ENCODE measurements at places on chromosomes 2 and 18.

DNA sequence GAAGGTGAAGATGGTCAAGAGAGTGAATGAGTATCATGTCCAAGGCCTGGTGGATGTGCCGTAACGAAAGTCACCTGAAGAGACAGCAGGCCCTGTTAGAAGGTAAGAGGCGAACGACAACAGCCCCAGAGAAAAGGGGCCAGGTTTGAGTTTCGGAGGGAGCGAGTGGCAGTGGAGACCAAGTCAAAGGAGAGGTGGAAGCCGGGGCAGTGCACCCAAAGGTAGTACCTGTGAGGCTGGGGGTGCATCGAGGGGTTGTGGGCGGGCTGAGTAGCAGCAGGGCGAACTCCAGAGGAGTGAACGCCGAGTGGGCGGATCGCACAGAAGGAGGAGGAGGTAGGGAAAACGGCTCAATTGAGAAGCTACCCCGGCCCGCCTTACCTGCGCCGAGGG lies 358 bp downstream of the USP37 start:
- DNase-seq = no peak

DNA sequence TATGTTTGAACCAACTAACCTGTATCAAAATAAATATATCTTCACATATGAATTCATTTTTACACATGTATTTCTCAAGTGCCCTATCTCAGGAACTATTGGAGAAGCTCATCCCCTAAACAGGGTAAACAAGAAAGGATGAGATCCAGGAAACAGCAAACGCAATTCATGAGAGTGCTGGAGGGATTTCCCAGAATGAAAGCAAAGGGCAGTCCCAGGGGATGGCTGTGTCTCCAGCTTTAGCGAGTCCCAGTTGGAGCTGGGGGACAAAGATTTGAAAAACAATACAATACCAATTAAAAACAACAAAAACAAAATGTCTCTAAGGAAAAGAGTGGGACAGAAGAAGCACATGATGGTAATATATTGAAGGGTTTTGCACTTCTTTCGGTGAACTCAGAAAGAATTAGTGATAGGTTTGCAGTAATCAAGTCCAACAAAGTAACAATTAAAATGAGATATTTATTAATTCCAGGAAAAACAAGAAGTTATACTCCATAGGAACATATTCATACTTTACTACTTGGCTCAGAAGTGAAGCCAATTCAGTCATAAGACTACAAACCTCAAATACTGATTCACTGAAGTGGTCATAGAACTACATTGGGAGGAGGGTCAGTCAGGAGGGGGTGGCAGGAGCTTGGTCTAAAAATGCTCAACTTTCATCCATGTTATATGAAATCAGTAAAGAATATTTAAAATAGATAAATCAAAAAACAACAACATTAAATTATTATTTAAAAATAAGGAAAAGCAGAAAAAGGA lies 73.1 kb upstream of the PDE1A start:
- DNase-seq = no peak

DNA sequence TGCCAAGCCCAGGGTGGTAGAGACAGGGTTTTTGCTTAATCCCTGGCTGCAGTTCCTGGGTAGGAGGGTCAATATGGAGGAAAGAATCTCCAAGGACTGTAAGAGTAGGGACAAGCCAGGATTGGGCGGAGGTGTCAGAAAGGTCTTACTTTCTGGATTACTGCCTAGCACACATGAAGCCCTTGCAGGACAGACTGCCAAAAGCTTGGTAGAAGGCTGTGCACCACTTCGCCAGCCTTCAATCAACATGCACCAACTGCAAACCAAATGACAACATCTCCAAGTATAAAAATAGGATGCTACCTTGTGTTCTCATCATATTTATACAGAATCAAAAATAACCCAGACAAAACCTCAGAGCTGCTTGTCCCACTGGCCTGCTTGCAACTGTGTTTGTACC lies 3.7 kb downstream of the ZNF142 start:
- no peak for DNase-seq

- no peak for DNase-seq
Observed at GRCh38 chr2:78601113-78601512, 424.4 kb upstream of the REG3G start.

- DNase-seq = no peak
Observed at GRCh38 chr2:23518481-23519333, 133.7 kb downstream of the KLHL29 start.

GRCh38 chr2:125730921-125731320 lies 925.0 kb upstream of the GYPC start:
- no peak for DNase-seq

DNA sequence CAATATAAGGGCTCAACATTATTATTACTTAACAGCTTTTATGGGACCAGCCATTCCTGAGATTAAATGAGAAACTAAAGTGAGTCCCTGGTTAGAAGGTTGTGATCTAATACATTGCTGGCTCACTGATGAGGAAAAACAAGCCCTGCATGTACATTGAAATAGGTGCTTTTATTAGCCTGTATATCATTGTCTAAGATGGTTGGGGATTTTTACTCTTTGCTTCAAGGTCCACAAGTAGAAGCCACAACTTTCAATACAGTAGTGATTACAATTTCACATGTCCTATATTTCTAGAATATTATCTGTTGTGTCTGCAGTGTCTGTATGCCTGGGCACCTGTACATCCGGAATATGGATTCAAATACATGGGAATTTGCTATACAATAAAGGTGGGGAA lies 104.1 kb upstream of the FZD5 start:
- no peak for DNase-seq

DNA sequence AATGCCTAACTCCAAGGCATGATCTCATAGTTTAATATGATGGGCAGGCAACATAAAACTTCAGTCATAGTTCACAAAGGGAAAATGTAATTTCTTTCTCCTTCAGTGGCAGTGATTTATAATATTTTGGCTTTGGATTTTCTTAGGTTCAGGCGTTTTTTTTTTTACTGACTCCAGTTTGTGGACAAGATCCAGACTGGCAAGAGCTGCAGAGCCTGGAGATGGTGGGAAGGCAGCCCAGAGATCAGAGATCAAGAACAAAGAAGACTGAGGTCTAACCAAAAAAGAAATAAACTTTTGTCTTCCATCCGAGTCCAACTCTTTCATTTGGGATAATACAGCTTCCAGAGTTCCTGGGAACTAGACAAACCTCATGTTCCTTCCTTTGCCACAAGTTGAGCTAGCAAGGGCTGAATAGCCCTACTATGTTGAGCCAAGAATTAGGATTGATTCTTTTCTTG lies 215.3 kb upstream of the SETBP1 start:
- no peak for DNase-seq

DNA sequence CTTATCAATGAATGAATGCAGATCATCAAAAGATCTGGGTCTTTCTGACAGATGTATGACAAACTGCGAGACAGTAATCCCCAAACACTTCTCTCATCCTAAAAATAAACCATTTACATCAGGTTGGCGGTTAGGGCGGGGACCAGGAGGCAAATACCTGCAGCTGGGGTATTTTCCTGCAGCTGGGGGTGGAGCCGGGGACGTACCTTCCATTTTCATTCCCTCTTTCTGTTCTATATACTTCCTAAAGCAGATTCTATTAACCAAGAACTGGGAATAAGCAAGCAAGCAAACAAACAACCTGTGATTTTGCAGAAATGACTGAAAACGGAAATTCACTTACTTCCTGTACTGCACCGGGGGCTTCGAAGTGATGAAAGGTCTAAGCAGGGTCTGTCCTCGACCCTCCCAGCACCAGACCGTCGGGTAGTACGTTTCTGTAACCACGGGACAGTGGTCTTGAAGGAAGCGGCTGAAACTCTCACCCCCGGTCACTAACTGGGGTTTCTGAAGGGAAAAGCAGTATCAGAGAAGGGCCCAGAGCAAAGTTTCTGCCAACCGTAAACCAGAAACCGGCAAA lies 1.2 kb downstream of the ABHD3 start:
- no peak for DNase-seq

GRCh38 chr2:159035790-159036411 lies 67.5 kb downstream of the TANC1 start:
- no peak for DNase-seq

- no peak for DNase-seq
Observed at GRCh38 chr2:165877565-165878550, 75.7 kb downstream of the TTC21B start.

DNA sequence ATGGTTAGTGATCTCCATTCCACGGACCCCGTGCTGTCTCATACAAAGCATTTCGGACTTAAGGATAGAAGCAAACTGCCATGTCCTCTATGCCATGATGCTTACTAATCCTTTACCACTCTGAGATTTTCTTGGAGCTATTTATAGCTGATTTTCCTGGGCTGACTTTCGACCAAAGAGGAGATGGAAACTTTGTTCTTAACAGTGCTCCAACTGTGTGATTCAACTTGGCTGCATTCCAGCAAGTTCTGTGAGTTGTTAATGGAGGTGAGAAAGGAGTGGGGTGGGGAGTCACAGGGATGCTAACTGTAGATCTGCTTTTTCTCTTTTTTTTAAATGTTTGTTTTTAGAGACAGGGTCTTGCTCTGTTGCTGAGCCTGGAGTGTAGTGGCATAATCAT lies 45.5 kb upstream of the MSH2 start:
- DNase-seq = no peak

DNA sequence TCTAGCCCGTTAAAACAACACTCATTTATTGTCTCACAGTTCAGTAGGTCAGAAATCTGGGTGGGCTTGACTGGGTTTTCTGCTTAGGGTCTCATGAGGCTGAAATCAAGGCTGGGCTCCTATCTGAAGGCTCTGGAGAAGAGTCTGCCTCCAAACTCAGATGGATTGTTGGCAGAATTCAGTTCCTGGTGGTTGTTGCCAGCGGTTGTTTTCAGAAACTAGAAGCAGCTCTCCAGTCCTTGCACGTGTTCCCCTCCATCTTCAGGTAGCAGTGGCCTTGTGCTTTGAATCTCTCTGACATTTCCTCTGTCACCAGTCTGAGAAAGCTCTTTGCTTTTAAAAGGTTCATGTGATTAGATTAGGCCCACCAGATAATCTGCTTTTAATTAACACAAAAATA lies 20.1 kb upstream of the FN1 start:
- no peak for DNase-seq

- DNase-seq = no peak
Observed at GRCh38 chr2:76984359-76984758, 537.8 kb downstream of the LRRTM4 start.

GRCh38 chr2:168348076-168348475 lies 100.7 kb upstream of the STK39 start:
- no peak for DNase-seq

DNA sequence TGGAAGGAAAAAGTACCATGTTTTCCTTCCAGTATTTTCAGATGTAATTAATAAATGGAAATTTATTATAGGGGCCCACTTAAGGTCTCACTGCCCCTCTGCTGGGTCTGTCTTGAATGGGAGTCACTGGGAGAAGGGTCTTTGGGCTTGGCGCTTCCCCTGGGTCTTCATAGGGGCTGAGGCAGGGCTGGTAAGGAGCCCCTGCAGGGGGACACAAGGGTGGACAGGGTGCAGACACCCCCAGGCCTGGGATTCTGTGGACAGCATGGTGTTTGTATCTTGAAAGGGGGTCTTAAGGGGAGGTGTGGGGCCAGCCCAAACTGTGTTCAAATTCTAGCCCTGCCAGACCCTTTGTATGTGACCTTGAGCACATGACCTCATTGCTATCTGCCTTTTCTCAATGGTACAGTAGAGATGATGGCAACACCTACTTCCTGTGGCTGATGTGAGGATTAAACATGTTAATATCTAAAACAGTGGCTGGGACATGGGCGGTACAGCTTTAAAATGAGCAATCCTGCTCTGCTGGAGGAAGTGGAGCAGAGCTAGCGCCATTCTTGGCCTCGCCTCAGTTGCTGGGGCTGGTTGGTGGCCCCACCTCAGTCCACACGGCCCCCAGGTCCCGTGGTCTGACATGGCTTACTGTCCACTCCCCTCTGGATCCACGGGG lies 71.6 kb downstream of the GNAL start:
- DNase-seq = no peak

DNA sequence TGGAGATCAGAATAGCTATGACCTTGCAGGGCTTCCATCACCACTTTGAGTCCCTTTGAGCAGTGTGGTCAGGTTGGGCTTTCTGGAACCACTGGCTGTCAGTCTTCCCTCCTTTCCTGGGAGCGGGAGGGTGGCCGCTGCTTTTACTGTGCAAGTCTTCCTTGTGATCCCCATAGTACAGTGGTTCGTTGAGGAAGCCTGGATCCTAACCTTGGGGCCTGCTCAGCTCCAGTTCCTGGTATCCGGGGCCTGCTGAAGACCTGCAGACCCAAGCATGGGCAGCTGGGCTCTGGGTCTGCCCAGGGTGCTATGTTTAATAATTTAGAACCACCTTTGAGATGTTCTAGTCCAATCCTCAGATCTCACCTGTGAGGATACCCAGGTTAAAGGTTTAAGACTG lies 104.2 kb downstream of the CLIP4 start:
- DNase-seq = no peak

GRCh38 chr2:199329031-199329430 lies 128.7 kb downstream of the SATB2 start:
- no peak for DNase-seq

GRCh38 chr18:52588931-52589330 lies 248.9 kb downstream of the DCC start:
- DNase-seq = no peak

DNA sequence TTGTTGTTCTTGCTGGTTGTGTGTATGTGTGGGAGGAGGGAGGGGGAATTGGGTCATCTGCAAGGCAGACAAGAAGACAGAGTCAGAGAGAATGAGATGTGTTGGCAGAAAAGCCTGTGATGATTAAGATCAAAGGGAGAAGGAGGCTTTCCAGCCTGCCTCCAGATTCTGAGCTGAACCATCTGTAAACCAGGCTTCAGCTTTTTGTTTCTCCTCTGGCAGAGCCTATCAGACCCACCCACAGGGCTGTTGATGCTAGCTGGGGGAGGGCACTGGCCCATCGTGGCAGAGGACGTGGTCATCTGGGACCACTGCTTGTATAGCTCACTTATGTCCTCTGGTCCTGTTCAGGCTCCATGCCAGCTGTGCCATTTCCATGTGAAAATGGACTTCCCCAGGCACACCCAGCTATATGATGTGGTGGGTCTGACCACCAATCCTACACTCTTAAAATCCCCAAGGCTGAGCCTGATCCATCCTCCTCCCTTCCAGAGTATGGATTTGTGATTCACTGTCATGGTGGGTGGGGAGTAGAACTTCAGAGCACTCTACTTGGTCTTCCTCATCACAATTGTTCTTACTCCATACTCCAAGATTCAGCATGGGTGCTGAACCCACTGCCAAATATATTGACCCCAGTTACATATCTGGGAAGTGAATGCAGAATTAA lies 27.8 kb upstream of the COL6A3 start:
- DNase-seq = peak; percentile 33

DNA sequence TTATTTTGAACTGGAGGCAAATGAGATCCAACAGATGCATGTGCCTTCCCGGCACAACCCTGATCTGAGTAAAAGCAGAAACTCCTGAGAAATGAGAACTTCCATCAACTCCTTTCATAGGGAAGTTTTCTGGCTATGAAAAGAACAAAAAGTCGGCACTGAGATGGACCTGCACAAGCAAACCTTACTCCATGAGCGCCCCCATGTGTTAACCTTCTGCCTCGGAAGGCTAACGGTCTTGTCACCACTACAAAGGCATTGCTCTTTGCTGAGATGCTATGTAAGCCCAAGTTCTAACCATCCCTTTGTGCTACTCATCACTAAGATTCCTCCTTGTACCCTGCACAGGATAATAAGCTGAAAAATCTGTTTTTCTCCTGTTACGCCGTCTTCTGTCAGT lies 57.3 kb upstream of the SULT1C3 start:
- DNase-seq = no peak

All from activated T-cell treated with anti-CD3 and anti-CD28 coated beads, Interleukin-2, amount 50 U/mL, for 1 hour (primary cell).